ENCODE measurements at places on chromosomes 13 and 19. TPM values are rescaled to one million over a fixed set of nuclear protein-coding genes. Genes with fewer than 3 reads are reported as not detected.

Gene ZNF17
- 4.6 TPM for total RNA-seq

Gene KLK11
- total RNA-seq = not detected

Gene DGKH
- 1.1 TPM for total RNA-seq

Gene TEX26
- total RNA-seq = not detected

All from left lobe of liver (tissue), 2 donors.